Stimulated activated CD4-positive, alpha-beta T cell treated with anti-CD3 and anti-CD28 coated beads, TNF-alpha, amount 100 ng/mL, for 1 hour (primary cell): ENCODE measurements at places on chromosomes 12 and 14.

- no peak for DNase-seq
Observed at GRCh38 chr12:78208092-78208491, 377.4 kb downstream of the NAV3 start.

- no peak for DNase-seq
Observed at GRCh38 chr12:41537522-41537921, 349.4 kb downstream of the PDZRN4 start.

DNA sequence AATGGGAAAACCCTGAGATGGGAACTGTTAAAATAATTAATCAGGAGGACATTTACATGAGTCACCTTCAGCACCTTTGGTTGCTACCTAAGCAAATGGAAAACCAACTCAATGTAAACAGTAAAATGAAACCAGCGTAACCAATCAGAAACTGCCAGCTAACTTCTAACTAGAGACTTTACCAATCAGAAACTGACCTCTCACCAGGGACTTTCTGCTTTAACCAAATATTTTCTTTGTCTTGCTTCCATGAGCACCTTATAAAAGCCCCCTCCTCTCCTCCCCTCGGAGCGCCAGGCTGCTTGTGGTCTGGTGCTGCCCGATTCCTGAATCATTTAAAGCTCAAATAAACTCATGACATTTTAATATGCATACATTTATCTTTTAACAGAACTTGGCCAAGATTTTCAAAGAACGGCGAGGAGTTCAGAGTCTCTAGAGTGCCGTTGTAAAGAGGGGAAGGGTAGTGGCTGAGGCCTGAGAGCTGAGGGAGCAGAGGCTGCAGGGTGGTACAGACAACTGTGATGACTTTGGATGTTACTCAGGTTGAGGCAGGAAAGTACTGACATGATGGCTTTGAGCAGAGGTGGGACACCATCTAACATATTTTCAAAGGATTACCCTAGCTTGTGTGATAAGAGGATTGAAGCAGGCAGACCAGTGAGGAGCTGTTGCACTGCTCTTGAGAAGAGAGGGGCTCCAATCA lies 183.6 kb downstream of the CRADD start:
- no peak for DNase-seq

- no peak for DNase-seq
Observed at GRCh38 chr12:98416845-98417244, 98.5 kb upstream of the TMPO start.

DNA sequence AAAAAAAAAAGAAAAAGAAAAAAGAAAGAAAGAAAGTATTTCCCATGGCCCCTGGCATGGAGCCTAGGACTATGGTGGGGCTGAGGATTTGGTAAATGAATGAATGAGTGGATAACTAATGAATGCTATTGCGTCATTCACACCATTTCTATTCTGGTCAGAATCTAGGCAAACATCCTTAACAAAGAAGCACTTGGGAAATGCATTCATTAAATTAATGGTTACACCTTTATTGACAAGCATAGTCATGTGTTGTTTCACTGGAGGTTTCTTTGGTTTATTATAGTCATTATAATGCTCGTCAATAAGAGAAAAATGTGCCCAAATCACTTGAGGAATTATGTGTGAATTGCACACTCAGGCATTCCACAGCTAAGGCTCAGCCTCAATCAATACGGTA lies 13.6 kb upstream of the AQP2 start:
- DNase-seq: no peak

GRCh38 chr12:64667793-64668192 lies 57.5 kb downstream of the RASSF3 start:
- DNase-seq: no peak
